ENCODE measurements at places on chromosomes 5 and 9.
A peak's percentile ranks its signal among the peaks of the same experiment; 100 is the strongest.

DNA sequence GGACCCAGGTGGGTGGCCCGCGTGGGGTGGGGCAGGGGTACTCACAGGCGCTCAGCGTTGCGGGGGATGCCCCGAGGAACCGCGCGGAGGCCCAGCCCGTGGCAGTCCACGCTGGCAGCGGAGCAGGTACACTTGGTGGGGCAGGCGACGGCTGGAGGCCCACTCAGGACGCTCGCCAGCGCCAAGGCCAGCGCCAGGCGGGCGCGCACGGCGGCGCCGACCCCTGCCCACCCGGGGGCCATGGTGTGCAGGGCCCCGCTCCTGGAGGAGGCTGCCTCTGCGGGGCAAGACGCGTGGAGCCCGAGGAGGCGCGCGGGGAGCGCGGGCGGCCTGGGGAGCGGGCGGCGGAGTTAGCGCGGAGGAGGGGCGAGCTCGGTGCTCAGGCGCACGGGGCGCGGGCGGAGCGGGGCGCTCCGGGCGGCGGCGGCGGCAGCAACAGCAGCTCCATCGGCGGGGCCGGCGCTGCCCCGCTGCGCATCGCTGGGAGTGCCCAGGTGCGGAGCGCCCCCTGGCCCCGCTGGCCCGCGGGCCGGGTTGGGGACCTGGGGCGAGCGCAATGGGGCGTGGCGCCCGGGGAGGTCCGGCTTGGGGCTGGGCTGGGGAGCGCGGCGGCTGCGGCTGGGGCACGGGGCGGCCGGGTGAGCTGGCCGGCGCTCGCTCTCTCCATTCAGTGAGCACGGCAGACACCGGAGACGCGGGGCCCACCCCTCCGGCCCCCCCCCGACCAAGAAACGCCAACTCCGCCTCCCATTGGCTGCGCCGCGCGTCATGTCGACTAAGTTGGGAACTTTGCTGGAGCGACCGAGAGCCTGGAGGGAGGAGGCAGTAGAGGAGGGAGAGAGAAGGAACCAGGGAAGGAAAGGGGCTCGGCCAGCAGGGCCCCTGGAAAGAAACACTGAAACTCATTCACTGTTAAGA is at the start of gene SLIT3:
TSS of gene SLIT3 (minus strand) at position 672 of the 918 bp plus-strand sequence. CDS start at position 242, 430 bp downstream.
- DNase-seq = no peak

- peak; percentile 47 for DNase-seq
Observed at GRCh38 chr9:109498195-109499092, at the start of gene PTPN3. Gene PTPN3 (minus strand): TSS chr9:109498307. CDS start chr9:109463434, 34,873 bp downstream.

DNA sequence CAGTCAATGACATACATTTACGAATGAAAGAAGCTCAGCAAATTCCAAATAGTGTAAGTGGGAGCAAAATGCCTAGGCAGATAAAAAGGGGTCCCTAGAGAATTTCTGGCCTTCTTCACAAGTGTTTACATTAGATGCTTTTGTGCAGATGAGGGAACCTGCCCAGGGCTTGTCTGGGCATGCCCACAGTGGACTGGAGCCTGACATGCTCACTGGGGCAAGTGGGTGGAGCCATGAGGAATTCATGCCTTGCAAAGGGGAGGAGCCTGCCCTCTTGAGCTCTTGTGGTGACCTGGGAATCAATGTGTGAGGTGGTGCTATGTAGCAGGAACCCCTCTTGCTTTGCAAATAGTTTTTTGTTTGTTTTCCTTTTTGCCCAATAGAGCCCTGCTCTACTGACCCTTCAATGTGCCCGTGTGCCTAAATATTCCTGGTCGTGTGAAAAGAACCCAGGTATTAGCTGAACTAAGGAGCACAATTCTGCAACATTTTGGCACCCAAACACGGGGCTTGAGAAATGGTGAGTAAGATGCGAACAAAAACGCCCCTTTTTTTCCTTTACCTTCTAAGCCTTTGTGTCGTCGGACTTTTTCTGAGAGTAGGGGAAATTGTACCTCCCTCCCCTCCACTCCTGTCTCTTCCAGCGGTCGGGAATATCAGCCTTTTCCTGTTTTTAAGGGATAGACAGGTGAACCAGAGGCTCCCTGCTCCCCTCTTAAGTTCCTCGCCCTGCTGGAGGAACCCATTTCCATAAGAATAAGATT is 433.8 kb upstream of the CDH9 start:
- DNase-seq = peak; percentile 27

DNA sequence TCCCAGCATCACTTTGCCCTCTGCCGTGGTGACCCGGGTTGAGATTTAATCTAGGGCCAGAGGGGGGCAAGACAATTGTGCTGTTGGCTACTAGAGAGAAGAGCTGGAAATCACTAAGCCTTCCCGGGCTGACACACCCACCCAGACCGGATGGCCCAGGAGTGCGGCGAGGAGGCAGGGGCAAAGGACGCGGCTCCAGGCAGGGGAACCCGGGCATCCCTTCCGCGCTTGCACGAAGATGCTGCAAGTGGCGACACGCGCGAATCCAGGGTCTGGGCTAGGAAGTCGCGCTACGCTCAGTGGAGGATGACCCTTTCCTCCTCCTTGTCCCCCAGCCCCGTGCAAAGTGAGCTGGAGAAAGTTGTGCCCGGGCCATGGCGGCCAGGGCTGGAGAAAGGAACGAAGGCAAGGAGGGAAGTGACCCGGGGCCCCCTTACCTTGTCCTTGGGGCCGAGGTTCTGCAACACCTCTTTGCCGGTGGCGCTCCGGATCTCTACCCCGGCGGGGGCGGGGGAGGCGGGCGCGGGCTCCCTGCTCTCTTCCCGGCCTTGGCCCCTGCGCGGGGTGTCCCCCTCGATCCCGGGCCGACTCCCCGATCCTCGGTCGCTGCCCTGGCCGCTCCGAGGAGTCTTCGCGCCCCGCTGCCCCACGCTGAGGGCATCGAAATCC is 693 bp downstream of the DPYSL3 start:
- no peak for DNase-seq

DNA sequence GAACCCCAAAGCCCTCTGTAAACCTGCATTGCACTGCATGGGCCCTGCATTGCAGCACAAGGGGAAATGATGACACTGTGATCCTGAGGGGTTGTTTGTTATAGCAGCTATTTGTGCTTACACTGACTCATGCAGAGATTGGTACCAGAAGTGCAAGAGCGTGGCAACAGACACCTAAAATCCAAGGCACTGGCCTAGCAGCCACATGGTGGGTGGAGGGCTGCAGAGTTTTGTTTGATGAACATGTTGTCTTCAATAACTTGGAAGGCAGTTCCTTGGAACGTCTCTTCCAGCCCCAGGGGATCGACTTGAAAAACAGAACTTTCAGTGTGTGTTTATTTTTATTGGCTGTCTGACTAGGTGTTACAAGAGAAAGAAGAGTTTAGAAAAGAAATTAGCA is 14.5 kb downstream of the FCN2 start:
- no peak for DNase-seq

GRCh38 chr9:36082931-36083330 is 46.2 kb downstream of the RECK start:
- no peak for DNase-seq

DNA sequence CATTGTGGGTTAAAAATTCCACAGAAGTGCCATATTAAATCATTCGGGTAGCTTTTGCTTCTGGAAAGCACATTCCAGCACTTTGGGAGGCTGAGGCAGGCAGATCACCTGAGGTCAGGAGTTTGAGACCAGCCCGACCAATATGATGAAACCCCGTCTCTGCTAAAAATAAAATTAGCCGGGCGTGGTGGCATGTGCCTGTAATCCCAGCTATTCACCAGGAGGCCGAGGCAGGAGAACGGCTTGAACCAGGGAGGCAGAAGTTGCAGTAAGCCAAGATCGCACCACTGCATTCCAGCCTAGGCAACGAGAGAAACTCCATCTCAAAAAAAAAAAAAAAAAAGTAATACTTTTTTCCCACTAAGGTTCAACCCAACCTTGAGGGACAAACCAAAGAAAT is 189.8 kb downstream of the TSSK1B start:
- no peak for DNase-seq

DNA sequence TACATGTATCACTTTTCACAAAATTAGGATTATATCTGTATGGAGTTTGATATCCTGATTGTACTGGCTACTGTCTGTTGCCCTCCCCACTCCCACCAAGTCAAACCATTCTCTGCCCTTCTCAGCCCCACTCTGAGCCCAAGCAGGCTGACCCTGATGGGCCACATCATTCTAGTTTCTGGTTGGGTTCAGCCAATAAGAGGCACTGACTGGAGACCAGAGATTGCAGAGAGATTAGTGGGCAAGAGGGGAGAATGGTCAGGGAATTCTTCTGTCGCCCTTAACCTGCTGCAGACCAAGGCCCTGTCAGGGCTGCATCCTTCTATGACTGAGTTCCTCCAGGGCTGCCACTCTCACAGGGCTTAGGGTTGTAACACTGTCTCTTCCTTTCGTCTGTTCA is 2.7 kb downstream of the HSPB3 start:
- no peak for DNase-seq

GRCh38 chr9:126965541-126966428 is 51.2 kb downstream of the RALGPS1 start:
- DNase-seq = peak; percentile 23

DNA sequence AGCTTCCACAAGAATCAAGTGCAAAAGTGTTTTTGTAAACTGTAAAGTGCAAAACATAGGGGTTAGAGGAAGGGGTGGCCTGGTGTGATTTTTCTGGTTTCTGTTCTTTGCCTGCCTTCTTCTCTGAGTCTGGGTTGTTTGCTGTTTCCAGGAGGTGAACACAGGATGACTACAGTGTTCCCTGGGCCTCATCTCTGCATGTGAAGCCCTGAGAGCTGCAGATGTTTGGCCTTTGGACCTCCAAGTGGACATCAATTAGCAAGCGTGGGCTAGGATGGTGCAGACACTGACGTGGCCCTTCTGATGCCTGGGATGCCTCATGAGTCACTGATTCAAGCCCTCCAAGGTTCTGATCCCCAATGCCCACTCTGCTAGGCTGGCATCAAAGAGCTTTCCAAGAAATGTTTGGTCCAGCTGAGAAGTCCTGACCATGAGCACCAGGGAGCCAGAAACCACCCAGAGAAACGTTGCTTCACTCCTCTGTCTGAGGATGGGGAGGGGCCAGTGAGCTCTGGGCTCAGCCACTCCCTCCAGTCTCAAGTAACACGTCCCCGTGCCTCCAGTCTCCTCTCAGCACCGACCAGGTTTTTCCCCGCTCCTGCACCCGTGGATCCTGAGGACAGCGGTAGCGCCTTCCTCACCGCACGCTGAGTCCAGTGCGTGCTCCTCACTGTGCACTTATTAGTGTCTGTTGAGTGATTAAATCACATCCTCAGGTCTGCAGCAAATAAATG is 7.6 kb downstream of the IL9 start:
- DNase-seq = no peak

DNA sequence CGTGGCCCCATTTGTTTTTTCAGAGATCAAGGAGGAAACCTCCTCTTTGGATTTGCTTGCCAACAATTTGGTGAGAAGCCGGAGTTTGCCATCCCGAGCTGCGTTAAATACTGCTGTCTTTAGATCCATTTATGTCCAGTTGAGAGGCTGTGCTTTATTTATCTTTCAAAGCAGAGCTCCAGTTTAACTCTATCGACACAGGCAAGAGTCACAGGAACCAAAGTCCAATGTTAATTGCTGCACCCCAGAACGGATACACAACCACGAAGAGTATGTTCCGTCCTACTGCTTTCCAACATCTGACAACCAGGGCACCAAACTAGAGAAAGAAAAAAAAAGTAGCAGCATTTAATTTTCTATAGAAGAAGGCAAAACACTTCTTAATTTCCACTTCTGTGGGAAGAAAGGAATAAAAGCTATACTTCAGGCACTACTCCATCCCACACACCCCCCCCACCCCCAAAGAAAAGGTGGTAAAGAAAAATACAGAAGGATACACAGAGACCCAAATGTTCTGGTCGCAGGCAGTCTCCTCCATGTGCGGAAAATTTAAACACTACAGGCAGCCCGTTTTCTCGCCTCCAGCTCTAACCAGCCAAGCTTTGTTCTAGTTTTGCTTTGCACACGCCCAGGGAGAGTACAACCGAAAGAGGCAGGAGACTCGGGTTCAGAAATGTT is 1.1 kb downstream of the FEM1C start:
- no peak for DNase-seq

GRCh38 chr9:89815061-89815902 is 210.5 kb downstream of the GADD45G start:
- no peak for DNase-seq

GRCh38 chr5:13992795-13993194 is 48.3 kb upstream of the DNAH5 start:
- DNase-seq = no peak

DNA sequence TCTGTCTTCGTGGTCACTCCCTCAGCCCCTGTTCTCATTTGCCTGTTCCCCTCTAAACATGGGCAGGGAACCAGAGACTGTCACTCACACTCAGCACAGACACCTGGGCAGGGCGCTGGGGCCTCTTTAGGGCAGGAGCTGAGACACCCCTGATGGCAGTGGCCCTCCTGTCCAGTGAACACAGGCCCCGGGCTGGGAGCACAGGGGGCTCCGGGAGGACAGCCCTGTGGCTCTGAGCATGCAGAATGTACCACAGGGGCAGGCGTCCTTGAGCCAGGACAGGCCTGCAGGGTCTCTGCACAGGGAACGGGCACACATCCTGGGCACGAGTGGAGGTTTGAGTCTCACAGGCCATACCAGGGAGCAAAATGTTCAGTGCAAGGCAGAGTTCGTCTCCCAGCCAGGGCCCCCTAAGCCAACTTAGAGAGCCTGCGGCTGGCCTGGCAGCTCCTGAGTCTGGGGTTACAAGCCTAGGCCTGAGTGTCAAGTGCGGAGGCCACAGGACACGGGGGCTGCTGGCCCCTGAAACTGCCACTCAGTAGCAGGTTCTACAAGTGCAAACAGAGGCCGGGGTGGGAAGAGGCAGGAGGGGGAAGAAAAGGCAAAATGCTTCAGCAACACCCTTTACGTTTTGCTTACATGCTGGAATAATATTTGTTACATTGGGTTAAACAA is 55.9 kb upstream of the NKD2 start:
- DNase-seq = no peak

- DNase-seq = peak; percentile 2
Observed at GRCh38 chr9:115694014-115694413, 459.6 kb upstream of the PAPPA start.

DNA sequence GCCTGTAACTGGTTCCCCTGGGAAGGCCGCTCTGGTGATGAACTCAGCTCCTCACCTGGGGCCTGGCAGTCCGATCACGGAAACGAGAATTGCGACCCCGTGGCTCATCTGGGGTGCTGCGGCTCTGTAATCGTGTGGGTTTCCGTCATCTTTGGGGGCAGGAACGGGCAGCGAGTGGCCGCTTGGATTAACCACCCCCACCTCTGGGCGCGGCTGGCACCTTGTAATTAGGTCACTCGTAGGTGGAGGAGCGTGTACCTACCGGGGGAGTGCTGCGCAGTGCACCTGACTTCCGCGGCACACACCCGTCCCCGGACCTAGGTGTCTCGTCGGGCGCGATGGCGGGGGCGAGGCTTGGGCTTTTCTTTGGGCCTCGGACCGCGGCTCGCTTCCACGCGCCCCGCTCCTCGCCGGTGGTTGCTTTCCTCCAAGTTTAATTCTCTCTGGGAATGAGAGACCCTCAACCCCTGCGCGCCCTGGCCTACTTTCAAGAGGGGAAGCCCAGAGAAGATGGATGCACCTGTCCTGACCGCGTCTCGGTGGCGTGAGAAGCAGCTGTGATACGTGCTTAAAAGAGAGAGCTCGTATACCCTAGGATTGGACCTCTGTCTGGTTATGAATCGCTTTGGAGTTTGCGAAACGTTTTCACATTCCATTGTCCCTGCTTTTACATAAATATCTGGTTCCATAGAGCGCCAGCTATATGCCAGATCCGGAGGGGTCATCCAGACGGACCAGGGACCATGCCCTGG is 744 bp upstream of the PPP2CA start:
- peak; percentile 48 for DNase-seq
